ENCODE measurements at places on chromosomes 7 and 10.

DNA sequence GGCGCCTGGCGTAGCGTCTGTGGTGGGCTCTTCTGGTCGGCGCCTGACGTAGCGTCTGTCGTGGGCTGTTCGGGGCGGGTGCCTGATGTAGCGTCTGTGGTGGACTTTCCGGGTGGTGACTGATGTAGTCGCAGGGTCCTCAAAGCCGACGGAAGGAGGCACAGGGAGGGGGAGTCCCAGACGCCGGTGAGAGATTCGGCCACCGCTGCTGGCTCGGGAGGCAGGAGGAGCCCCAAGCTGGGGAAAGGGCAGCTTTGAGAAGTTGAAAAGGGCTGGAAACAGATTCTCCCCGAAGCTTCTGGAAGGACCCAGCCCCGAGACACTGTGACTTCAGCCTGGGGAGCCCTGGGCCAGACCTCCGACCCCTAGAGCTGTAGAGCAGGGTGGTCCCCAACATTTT lies 105.7 kb downstream of the DNAJB6 start:
- DNase-seq, result no peak

GRCh38 chr7:51327287-51327717 lies 10.7 kb upstream of the COBL start:
- DNase-seq, result no peak

GRCh38 chr10:70925377-70926225 lies 37.2 kb upstream of the PCBD1 start:
- DNase-seq, result peak; percentile 54

DNA sequence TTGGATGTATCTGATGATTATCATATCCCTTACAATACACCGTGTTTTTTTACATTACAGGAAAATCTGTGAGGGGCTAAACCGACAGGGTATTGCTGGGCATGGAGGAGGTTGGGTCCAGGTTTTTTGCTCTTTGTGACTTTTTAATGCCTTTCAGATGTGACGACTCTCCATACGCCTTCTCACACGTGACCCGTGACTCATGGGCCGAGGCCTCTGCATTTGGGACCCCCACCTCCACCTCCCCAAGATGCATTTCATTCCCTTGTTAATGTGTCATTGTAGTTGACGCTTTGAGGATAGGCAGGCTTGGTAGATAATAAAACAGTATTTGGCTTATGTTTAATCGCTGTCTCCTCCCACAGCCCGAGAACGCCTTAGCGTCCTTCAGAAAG lies 95.3 kb downstream of the CUX1 start:
- DNase-seq, result no peak

DNA sequence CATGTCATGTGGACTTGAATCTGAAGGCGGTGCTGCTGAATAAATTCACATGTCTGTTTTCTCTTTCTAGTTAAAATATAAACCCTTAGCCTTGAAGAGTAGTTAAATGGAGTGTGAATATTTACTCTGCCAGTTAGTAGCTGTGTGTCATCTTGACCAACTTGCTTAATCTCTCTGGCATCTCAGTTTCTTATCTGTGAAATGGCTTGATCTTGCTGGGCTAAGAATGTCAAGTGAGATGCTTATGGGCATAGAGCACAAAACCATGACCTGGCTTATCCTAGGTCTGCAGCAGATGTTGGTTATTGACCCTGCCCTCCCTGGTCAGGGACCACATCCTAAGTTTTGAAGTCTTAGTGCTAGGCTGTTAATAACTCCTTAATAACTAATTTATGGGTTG lies 16.6 kb downstream of the ARID5B start:
- DNase-seq, result no peak

GRCh38 chr10:15155978-15156656 lies 12.4 kb downstream of the NMT2 start:
- no peak for DNase-seq

- no peak for DNase-seq
Measured at GRCh38 chr10:95389176-95389575, 98.4 kb upstream of the PDLIM1 start.

DNA sequence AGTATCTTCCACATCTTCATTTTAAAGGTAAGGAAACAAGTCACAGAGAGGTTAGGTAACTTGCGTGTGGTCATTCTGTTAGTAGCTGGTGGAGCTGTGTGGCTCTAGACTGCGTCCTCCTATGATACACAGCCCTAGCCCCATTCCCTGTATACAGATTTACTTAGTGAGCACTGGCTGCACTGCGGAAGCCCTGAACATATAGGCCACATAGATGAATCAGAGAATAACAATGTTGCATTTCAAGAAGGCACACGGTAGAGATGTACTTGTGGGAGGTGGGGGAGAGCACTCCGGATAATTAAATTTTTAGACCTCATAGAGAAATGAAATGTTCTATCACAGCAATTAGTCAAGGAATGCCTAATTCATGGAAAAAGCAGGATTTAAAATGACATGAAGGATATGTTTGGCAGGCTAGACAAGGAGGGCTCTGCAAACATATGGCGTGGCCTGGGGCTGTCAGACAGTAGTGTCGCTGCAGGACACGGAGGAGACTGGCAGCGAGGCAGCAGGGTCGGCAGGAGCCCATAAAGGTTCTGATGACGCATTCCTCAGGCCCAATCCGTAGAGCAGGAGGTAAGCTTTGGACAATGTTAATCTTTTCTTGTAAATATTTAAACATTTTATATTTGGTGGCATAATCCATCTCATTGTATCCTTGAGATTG lies 29.5 kb downstream of the RAB11FIP2 start:
- no peak for DNase-seq

DNA sequence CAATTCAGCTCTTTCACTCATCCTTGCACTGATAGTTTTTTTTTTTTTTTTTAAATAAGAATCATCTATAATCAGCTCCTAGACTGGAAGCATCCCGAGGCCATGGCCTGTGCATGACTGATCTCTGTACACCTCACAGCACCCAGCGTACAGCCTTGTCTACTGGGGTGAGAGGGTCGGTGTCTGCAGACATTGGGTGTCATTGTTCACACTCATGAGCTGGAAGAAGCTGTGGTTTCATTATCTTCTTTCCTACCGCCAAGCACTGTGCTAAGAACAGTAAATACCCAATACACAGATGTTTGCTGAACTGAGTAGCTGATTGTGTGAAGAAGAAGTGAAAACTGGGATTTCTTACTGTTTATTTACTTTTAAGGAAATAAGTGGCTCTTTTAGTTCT lies 123.6 kb downstream of the CLEC2L start:
- no peak for DNase-seq

DNA sequence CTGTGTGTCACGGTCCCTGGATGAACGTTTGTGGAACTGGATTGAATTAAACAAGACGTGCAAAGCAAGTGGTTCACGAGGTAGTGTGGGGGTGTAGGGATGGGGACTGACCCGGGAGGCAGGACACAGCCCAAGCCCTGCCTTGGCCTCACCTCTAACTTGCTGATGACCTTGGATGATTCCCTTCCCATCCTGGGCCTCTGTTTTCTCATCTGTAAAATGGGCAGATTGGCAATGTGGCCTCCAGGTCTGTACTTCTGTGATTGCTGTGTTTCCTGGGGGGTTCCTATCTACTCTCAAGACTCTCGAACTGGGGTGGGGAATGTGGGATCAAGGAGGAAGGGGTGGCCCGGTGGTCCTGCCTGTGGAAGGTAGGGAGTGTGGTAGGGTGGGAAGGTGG lies 6.0 kb upstream of the PSMG3 start:
- no peak for DNase-seq

DNA sequence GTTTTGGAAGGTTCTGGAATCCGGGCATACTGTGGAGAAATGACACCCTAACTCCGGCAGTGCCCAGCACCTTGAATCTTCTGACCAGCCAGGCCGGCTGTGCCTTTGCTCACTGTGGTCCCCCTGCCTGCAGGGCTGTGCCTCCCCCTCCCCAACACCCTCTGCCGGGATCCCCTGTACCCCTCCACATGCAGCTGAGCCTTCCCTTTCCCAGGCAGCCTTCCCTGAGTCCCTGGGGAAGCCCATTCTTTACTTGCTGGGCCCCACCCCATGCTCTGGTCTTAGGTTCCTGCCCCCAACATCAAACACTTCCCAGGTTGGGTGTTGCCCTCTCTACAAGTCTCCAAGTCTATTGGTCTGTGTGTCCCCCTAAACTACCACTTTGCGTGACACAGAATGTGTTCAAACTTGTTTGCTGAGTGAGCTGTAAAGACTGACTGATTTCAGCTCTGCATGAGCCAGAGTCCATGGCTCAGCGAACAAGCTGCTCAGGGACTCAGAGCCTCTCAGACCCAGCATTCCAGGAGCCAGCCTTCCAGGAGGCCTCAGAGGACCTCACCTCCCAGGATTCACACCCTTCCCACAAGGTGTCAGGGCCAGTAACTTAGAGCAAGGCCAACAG lies 31.6 kb downstream of the CALML5 start:
- no peak for DNase-seq

GRCh38 chr10:7811000-7811399 lies 7.3 kb upstream of the TAF3 start:
- no peak for DNase-seq

DNA sequence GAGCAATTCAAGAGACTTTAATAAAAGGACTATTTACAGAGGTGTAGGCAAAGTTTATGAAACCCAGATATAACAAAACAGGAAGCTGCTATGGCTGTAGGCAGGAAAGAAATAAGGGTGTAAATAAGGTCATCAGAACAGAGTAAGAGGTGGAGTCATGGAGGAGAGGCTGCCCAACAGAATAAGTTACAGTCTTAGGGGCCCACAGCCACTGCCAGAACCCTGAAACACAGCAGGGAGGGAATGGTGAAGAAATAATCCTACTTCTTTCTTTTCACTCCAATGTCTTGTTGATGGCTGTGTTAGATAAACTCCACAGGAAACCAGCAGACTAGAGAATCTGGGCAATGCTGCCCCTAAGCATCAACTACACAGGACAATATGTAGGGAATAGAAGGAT lies 155.8 kb upstream of the TAC1 start:
- no peak for DNase-seq

- DNase-seq, result no peak
Measured at GRCh38 chr10:114379631-114380041, 24.7 kb downstream of the AFAP1L2 start.

DNA sequence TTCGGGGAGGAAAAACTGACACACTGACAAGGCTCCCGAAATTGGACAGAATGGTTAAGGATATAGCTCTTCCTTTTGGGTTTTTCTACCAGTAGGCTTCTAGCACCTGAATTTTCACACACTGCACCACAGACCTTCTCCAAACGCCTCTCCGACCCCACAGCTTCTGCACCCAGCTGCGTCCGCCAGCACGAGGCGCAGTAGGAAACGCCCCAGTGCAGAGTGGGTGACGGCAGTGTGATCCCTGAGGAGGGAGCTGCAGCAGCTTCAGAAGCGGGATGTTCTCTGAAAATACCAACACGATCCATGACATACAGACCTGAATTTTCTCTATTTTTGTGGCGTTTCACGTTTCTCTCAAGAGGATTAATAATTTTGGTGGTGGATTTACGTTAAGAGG lies 25.9 kb downstream of the HSPB1 start:
- no peak for DNase-seq

Data from activated T-cell treated with anti-CD3 and anti-CD28 coated beads for 48 hours (primary cell).